ENCODE measurements at places on chromosomes 7 and 10.

- no peak for DNase-seq
Observed at GRCh38 chr7:68691261-68692216, 906.7 kb upstream of the AUTS2 start.

- DNase-seq, result no peak
Observed at GRCh38 chr10:46080886-46081285, 34.8 kb upstream of the MSMB start.

GRCh38 chr7:85997515-85997914, 646.2 kb upstream of the GRM3 start:
- DNase-seq, result no peak

DNA sequence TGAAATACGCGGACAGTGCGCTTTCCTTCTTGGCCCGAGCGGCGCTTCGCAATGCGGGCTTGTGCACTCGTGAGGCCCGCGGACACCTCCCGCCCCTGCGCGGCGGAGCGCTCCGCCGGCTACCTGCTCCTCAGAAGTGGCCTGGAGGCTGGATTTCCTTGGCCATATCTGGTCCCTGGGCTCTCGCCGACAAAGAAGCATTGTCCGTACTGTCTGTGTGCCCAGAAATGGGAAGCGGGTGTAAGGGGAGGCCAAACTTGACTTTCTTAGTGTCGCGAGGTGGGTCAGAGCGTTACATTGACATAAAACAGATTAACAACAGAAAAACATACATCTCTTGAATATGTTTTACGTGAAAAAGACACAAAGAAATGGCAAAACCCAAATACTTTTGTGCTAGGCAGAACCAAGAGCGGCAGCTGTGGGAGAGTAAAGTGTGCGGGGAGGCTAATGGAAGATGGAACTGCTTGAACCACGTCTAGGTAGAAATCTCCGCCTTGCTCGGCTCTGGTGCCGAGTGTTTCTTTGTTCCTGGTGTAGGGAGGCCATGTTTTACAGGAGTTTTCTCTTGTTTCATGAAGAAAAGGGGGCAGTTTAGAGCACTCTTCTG, 1.4 kb downstream of the LANCL2 start:
- DNase-seq, result no peak

DNA sequence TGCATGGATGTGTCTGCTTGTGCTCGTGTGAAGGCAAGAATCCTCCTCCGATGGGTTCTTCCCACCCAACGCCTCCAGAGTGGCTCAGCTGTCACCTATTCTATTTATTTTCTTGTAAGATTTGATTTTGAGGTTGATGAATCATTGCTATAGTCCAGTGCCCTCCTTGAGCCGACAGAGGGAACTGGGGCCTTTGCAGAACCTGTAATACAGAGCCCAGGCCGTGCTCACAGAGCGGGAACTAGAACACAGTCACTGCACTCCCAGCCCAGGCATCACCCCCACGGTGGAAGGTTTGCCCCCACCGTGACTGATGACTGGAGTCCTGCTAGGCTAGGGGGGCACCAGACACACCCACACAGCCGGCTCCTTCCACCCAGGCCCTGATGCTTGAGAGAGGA, 2.0 kb downstream of the RARRES2 start:
- DNase-seq, result no peak

- DNase-seq, result no peak
Observed at GRCh38 chr10:99975942-99976809, 33.6 kb downstream of the DNMBP start.

DNA sequence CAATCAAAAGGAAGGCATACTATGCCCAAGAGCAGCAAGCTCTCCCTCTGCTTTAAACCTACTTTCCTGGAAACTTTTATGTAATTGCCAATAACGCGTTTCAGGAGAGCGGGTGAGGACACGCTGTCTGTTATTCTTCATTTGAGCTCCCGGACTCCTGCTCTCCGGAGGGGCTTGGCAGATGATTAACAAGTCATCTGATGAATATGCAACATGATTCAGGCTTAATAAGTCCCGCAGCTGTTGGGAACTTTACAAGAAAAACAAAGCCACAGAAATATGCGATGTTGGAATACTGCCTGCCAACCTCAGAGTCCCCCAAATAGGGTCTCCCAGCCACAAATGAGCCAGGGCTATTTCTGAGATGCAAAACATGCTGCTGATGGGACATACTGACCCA, 348.0 kb downstream of the GPAM start:
- no peak for DNase-seq

- no peak for DNase-seq
Observed at GRCh38 chr10:80493522-80494051, 39.5 kb downstream of the TSPAN14 start.

- no peak for DNase-seq
Observed at GRCh38 chr7:94276795-94277194, 117.9 kb upstream of the COL1A2 start.

DNA sequence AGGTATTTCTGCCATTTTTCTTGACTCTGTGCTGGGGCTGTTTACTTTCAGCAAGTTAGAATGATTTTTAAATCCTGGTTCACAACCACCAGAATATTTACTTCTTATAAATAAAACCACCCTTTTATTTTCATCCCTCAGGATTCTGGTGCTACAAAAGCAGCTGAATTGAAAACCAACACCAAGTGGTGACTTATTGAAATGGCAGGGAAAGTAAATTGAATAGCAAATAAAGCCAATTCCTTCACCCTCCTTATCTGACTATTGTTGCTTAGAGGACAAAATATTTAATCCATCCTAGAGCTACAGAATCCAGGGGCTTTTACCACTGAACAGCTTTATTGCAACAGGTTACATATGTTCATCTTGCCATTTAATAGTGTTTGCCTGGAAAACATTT, 828.6 kb upstream of the GHITM start:
- no peak for DNase-seq

GRCh38 chr10:6503171-6503570, 76.9 kb downstream of the PRKCQ start:
- no peak for DNase-seq

DNA sequence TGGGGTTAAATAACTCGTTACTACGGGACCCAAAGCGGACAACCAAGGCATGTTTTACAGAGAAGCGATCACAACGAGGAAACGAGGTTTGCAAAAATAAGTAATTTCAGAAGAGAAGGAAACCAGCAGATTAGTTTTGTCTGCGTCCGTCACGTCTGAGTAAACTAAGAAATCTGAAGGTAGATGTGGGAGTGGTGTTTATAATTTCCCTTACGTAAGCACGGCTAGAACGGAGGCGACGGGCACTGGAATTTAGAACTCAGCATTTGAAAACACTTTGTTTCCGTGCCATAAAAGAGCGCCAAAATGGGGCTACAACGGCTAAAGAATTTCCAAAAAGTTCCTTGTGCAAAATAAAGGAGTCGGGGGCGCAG, 718 bp upstream of the UMAD1 start:
- DNase-seq, result peak; percentile 51

GRCh38 chr10:76150139-76150875, 718.9 kb downstream of the LRMDA start:
- DNase-seq, result no peak
